ENCODE measurements at places on chromosomes 1 and 21.

- no peak for DNase-seq
These were observed 310.7 kb downstream of the PCP4 start for GRCh38 chr21:40177979-40178378.

GRCh38 chr1:16120940-16121410 lies 34.9 kb downstream of the EPHA2 start:
- DNase-seq: no peak

GRCh38 chr1:246254854-246255253 lies 252.2 kb downstream of the SMYD3 start:
- no peak for DNase-seq

- no peak for DNase-seq
These were observed 3.1 kb upstream of the SH2D5 start for GRCh38 chr1:20735581-20736111.

DNA sequence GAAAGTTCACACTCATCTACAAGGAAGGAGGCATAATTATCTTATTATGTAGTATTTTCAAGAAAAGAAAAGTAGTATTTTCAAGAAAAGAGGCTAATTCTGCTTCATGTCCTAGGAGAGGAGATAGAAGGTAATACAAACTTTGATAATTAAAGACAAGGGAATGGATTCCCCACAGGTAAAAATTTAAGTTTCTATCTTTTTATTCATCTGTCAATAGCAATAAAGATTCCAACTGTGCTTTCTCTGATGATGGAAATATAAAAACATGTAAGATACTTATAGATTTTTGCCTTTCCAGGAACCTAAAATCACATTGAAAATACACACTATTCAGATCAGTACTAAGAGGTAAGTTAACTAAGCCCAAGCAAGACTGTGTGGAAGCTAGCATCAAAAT lies at the start of gene OR2M2:
Gene OR2M2 (plus strand): TSS at position 301 of the 400 bp plus-strand sequence. CDS start 5,165 bp downstream, outside the sequence.
- DNase-seq: no peak

- no peak for DNase-seq
These were observed 71.7 kb upstream of the GUCA2B start for GRCh38 chr1:42081475-42081874.

DNA sequence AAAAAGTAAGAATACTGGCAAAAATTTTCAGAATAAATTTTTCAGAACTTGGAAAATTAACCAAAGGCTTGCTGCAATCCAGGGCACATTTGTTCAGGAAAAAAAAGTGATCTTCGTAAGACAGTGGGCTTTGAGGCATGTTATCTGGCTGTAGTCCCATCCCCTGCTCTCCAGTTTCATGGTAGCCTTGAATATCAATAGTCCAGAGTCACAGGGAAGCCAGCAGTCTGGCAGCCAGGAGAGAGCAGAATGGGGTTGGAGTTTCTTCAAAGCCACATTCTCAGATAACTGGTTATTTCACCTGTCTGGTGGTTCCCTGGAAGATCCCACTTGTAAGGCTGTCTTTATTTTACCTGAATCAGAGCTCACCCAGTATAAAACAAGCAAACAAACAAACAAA lies 669.3 kb downstream of the MATN1 start:
- DNase-seq: no peak

GRCh38 chr1:173403996-173404395 lies 73.1 kb upstream of the PRDX6 start:
- no peak for DNase-seq

DNA sequence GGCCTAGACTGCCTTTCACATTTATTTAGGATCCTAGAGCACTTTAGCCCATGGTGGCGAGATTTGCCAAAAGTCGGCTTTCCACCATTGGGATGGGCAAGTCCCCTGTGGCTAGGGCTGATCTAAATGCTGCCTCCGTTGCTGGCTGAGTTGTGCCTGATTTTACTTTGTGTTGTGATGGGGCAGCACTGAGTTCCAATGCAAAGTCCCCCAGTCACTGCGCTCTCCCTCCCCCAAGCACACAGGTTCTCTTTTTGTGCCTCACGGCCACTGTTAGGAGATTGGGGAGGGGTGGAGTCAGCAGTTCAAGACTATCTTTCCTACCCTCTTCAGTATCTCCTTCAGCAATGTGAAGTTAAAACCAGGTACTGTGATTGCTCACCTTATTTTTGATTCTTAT lies 66.7 kb upstream of the COX20 start:
- no peak for DNase-seq

GRCh38 chr21:43269957-43270705 lies 101.3 kb downstream of the CRYAA start:
- DNase-seq: no peak

GRCh38 chr1:11340233-11340632 lies 67.2 kb downstream of the UBIAD1 start:
- DNase-seq: no peak

GRCh38 chr1:60762911-60763310 lies 319.4 kb upstream of the NFIA start:
- DNase-seq: no peak

GRCh38 chr1:77416692-77417450 lies 135.1 kb downstream of the AK5 start:
- DNase-seq: no peak

GRCh38 chr1:56160773-56161315 lies 418.5 kb downstream of the PLPP3 start:
- no peak for DNase-seq

- DNase-seq: no peak
These were observed 18.3 kb upstream of the IL22RA1 start for GRCh38 chr1:24161270-24161669.

GRCh38 chr1:25825605-25826004 lies 5.9 kb downstream of the MTFR1L start:
- DNase-seq: no peak

DNA sequence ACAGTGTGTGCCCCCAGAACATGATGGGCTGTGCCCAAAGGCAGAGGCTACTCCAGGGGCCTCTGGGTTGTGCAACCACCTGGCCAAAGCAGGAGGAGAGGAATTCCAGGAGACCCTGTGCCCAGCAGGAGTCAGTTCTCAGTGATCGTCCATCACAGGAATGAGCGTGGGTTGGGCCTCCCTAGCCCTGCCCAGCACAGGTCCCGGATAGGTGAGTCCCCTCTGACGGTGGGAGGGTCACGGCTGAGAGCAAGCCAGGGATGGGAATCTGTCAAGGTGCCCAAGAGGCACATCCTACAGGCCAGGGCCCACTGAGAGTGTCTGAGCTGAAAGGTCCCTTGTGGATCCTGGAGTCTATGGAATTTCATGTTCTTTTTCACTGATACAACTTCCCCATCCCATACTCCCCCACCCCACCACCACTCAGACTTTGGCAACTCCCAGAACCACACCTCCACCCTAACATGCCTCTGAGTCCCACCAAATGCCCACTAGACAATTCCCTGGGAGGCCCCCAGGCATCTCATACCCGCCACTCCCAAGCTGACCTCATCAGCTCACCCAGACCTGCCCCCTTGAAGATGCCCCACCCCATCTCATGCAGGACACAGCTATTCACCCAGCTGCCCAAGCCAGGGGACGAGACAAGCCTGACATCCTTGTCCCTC lies 3.1 kb downstream of the GJB4 start:
- DNase-seq: no peak

GRCh38 chr1:158037866-158038359 lies 44.5 kb downstream of the KIRREL1 start:
- DNase-seq: no peak

- DNase-seq: no peak
These were observed 6.8 kb downstream of the SCYL3 start for GRCh38 chr1:169886931-169887330.

DNA sequence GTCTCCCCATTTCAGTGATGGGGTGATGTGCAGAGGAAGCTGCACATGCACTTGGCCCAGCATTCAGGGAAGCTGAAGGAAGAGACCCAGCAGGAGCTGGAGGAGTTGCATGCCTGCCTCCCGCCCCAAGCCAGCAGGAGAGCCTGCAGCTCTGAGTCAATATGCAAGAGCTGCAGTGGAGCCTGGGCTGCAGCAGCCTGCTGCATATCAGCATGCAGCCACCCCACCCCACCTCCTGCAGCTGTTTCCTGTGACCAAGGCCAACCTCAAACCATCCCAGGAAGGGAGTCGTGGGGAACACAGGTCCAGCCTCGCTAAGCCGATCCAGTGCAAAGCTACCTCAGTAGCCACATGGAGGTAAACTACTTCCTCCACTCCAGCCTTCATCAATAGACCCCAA lies 18.9 kb downstream of the AGT start:
- no peak for DNase-seq

GRCh38 chr1:111826278-111826677 lies 70.6 kb downstream of the DDX20 start:
- DNase-seq: no peak
